ENCODE measurements at places on chromosomes 11 and 22.

DNA sequence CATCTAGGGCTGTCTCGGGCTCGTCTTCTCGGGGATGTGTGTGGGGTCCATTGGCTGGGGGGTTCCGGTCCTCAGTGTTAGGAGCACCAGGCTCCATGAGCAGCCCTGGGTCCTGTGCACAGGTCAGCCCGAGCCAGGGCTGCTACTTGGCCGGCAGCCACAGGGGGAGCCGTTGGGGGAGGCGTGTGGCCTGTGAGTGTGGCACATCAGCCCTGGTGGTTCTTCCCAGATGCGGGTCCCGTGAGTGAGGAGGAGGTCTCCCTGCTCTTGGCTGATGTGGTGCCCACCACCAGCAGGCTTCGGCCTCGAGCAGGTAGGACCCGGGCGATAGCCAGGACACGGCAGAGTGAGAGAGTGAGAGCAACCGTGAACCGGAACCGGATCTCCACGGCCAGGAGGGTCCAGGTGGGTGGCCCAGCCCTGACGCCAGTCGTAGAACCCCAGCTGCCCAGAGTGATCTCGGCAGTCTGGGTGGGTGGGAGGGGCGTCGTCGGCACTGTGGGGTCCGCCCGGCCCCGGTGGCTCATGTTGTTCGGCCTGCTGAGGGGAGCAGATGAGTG is 18.5 kb downstream of the IRF7 start:
- no peak for DNase-seq

DNA sequence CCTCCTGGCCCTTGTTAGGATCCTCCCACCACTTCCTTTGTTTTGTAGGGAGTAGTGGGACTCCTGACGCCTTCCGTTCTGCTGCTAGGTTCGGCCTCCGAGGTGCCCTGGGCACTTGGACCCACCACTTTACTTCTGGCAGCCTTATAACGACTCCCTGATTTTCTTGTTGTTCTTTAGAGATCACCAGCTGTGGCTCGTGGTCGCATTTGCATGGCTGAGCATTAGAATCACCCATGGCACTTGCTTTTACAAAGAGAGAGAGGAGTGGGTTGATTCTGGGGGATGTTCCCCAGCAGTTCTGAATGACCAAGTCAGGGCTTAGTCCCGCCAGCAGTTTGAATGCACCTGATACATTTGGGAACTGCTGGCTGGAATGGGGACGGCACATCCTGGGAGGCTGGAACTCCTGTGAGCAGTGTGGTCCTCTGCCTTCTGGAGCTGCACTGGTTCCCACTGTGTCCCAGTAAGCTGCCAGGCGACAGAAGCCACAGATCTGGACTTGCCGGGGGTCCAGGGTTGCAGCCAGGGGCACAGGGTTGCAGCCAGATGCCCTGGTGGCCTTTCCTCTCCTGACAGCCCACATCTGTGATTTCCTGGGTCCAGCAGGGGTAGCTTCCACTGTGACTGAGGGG is 4.1 kb downstream of the TUB start:
- DNase-seq = no peak

DNA sequence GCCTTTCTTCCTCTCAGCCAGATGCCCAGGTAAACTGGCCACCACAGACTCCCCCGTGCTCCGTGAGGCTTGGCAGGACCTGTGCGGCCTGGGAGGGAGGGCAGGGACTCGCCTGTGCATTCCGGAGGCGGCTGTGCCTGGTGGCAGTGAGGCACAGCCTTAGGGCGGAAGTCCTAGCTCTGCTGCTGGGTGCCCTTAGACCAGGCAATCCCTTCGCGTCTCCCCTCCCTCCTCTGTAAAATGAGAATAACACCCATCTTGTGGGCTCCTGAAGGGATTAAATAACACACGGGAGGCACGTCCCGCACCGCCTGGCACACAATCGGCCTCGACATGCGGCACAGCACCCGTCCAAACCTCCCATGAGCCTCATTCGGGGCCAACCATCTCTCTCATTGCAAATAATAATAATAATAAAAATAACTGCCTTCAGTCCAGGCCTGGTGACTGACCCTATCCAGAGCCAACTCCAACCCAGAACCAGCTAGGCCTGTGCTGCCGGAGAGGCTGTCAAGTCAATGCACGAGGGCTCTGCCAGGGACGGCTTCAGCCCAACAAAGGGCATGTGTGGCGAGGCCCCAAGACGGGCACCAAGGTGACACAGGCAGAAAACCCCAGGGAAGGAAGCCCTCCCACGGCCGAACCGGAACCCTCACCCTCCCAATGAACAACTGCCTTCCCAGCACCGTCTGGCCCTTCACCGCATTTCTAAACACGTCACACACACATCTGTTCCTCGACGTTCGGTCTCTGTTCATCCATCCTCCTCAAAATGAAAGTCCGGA is 8.2 kb downstream of the LTO1 start:
- no peak for DNase-seq

DNA sequence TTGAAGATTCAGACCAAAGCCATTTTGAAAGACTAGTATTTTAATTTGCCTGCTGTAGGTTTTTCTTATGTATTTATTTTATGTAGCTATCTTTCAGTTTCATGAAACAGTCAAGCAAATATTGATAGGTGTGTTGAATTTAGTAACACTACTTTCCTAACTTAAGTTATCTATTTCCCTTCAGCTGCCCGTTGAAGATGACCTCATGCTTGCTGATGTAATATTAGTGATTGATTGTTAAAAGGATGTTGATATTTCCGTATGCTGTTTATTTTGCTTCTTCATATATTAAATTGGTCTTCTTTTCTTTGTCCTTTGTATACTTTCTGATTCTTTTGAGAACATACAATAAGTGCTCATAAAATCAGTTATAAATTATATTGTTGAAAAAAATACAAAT is 86.8 kb upstream of the CHORDC1 start:
- no peak for DNase-seq

GRCh38 chr11:77093987-77094840 is 8.4 kb upstream of the OMP start:
- no peak for DNase-seq

- DNase-seq = no peak
Measured at GRCh38 chr11:73413256-73413655, 37.1 kb downstream of the RELT start.

GRCh38 chr11:119754199-119754598 is 25.2 kb upstream of the NECTIN1 start:
- no peak for DNase-seq

GRCh38 chr11:118295815-118296454 is 8.6 kb upstream of the CD3E start:
- DNase-seq = peak; percentile 17

DNA sequence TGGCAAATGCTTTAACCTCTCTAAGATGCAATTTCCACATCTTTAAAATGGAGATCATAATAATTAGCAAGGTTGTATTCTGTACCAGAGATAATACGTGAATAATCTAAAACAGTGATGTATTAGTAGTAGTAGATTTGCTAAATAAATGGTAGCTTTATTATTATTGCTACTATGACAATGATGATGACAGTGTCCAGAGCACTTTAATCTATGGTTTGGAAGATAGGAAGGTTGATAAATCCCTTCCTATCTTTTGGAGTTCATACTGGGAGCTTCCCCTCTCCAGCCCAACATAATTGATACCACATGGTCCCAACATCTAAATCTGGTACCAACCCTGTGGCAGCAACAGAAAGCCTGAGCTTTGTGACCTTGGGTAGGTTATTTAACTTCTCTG is 267.8 kb downstream of the FAT3 start:
- no peak for DNase-seq

DNA sequence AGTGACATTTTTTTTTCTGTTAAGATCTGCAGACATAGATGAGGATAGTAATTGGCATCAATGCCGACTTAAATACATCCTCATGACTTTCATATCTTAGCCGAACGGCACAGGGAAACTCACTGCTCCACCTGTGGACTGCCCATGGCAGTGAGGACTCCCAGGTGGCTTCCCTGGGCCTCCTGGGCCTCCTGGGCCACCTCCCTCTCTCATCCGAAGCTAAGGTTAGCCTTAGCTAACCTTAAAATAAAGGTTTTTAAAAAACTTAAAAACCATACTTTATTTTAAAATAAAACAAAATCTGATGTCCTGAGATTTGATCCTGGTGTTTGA is 38.1 kb upstream of the TSKU start:
- no peak for DNase-seq

DNA sequence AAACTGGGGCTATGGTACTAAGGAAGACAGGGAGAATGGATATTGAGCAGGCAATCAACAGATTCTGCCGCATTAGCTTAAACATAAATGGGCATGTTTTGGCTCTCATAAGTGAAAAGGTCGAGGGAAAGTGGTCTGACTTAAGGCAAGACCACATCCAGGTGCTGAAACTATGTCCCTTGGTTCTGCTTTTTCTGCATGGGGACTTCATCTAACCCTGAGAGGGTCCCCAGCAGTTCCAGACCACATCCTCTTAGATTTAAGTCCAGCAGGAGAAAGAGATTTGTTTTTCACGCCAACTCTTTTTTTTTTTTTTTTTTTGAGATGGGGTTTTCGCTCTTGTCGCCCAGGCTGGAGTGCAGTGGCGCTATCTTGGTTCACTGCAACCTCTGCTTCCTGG is 5.5 kb downstream of the RPS6KA4 start:
- DNase-seq = no peak

GRCh38 chr11:130202009-130202817 is 42.6 kb downstream of the ST14 start:
- no peak for DNase-seq

GRCh38 chr11:38612701-38613100 is 2014.7 kb upstream of the RAG2 start:
- no peak for DNase-seq

DNA sequence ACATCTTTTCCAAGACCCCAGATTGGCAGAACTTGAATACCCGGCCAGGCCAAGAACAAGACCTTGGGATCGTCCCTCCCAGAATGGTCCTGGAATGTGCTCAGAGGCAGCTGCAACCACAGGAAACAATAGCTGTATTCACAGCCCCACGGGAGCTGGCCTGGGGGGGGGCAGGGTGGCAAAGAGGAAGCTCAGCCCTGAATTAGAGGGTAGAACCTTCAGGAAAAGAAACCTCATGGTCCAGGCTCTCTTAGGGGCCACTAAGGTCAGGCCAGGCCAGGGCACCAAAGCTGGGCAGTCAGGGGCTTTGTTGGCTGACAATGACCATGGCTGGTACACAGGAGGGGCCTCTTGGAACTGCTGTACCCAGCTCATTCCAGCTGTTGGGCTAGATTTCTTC is 17.3 kb downstream of the RPL27A start:
- peak; percentile 82 for DNase-seq

DNA sequence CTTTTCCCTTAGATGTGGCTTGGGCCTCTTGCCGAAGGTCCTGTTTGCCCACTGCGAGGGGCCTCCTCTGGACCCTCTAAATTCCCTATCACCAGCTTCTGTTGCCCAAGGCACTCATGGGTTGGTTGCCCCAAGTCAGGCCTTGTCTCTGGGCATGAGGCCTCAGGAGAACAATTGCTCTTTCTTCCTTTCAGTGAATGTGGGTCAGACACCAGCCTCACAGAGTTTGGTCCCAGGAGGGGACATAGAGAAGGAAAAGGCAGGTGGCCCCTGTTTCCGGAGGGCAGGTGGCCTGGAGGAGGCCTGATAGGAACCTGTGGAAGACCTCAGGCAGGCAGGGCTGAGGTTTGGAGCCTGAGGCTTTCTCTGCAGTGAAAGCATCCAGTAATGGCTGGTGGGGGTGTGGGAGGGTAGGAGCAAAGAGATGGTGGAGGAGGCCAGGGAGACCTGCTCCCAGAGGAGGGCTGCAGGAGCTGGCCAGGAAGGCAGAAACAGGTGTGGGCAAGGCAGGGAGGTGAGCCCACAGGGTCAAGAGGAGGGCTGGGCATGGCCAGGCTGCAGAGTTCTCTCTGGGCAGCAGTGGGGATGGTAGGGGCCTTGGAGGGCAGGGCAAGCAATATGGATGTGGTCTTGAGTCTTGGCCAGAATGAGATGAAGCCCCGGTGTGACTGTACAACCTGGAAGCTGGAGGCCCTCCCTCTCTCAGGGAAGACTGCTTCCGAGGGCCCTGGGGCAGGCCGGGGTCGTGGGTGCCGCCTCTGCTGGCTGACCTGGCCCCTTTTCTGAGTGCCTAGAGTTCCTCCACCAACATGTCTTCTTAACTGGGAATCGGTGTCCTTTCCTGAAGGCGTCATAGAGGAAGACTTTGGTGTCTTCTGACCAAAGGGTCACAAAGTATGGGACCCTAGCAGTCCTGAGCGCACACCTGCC is 28.0 kb upstream of the LMO1 start:
- no peak for DNase-seq

DNA sequence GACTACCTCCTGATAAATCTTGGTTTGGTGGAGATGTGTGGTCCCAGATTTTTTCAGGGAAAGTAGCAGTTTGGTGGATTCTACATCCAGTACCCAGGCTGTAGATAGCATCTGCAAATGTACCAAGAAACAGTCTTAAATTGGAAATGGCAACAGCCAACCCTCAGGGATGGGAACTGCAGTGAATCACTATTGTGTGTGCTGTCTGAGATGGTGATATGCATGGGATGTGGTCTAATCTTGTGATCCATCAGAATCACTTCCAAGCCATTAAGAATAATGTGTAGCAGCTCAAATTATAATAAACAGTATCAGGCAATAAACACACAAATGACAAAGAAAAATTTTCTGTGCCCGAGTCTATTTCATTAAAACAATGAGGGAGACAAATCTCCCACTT is 3.4 kb downstream of the OLFML1 start:
- no peak for DNase-seq

DNA sequence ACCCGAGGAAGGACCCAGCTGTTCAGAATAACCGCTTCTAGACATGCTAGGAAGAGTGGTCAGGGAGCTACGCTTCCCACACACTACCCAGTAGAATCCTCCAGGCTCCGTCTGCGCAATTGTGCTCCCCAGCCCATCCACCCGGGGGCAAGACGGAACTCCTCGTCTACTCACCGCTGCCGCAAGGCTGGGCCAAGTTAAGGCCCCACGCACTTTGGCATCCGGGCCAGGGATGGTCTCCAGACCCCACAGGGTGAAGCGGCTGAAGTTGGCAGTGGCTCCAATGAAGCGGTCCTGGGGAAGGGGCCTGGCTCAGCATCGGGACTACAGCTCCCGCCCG is 757 bp downstream of the RNASEH2C start:
- peak; percentile 72 for DNase-seq

GRCh38 chr22:25564320-25564978 is at the start of gene GRK3:
GRK3 (plus strand) TSS chr22:25564675; CDS start chr22:25565041, 366 bp downstream.
- peak; percentile 33 for DNase-seq

DNA sequence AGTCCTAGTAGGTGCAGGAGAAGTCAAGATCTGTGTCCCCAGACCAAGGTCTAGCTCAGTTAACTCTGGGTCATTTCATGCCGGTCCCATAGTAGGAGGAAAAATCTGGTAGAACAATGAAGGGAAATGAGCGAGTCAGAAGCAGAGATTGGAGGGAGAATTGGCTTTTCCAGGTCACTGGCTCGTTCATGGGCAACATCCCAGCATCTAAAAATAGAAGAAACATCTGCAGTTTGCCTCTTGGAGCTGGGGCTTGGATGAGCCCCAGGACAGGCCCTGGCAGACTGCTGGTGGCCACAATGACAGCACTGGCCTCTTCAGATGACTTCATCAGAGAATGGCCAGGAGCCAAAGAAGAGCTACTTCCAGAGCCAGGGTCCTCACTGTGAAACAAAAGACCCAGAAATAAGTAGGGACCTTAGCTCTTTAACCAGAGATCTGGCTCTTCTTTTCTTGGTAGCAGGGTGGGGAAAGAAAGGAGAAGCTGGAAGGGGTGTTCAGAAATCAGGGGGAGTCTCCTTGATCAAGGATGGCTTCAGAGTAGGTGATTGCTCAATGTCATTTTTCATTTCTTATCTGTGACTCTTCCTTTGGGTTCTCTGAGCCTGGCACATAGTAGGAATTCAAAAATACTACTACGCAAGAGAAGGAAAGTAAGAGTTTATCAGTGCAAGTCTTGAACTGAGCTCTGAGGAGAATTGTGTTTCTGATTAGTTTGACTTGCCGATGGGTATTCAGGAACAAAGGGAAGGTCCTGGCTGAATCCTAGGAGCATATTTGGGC is 102.6 kb downstream of the TMPRSS5 start:
- DNase-seq = peak; percentile 64

GRCh38 chr11:114079511-114080065 is 20.1 kb downstream of the ZBTB16 start:
- no peak for DNase-seq

All from GM03348 (cell line).